Endodermal cell (in vitro differentiated cells): ENCODE measurements at places on chromosomes 1 and 21. TPM values are rescaled to one million over a fixed set of nuclear protein-coding genes. Genes with fewer than 3 reads are reported as not detected.

FCRL4 gene
- not detected in 2 replicates for total RNA-seq

GRCh38 chr1:19988267-19989006, 9.0 kb upstream of the PLA2G2A start:
- no peak overlapping the region for H3K4me3 ChIP-seq
- H3K4me1 ChIP-seq = no peaks in the 10 kb centered on the region
- no peaks in the 10 kb centered on the region for H3K36me3 ChIP-seq
- no peak for DNase-seq

ASTN1 gene
- total RNA-seq = 0.70 and 0.95 TPM in 2 replicates

GRCh38 chr1:173393659-173394000, 83.5 kb upstream of the PRDX6 start:
- no peak overlapping the region for H3K27ac ChIP-seq
- no peak for DNase-seq
- H3K27me3 ChIP-seq = no peaks in the 10 kb centered on the region
- H3K4me1 ChIP-seq = no peaks in the 10 kb centered on the region

PADI2 gene
- total RNA-seq = 2.0 TPM in 2 replicates

PADI3 gene
- 0.33 to 0.34 TPM in 2 of 3 replicates, not detected in the other for total RNA-seq

DNA sequence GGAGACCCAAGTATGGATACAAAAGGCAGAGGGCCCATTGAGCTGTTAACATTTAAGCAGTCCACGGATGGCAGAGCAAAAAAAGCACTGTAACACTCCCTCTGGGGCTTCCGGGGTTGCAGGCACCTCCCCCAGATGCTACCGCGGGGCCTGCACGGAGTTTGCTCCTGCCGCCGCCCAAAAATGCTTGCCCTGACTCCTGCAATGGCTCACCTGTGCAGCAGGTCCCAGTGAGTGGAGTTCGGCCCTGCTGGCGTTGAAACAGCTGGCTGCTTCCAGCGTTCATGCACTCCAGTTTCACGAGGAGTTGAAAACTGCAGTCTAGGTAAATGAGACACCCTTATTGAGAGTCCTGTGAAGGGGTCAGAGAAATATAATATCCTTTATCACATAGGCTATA, 832.8 kb downstream of the NCAM2 start:
- no peaks in the 10 kb centered on the region for H3K4me1 ChIP-seq
- H3K36me3 ChIP-seq = no peaks in the 10 kb centered on the region
- H3K27ac ChIP-seq = no peak overlapping the region
- no peaks in the 10 kb centered on the region for H3K27me3 ChIP-seq
- DNase-seq = no peak

- H3K36me3 ChIP-seq = peaks cover 52% of the 10 kb centered on the region
- no peaks in the 10 kb centered on the region for H3K27me3 ChIP-seq
- no peak overlapping the region for H3K27ac ChIP-seq
- no peak for DNase-seq
- peaks cover 3% of the 10 kb centered on the region for H3K4me1 ChIP-seq
Observed at GRCh38 chr21:26042181-26042876, 128.2 kb downstream of the APP start.

C1orf87 gene
- not detected in 3 replicates for total RNA-seq

GRCh38 chr21:24671901-24672300, 935.4 kb downstream of the MRPL39 start:
- no peaks in the 10 kb centered on the region for H3K4me1 ChIP-seq
- no peak for DNase-seq
- H3K4me3 ChIP-seq = no peak overlapping the region
- H3K27ac ChIP-seq = no peak overlapping the region

ADCY10 gene
- 0.13 and 0.18 TPM in 2 replicates for total RNA-seq

PLA2G4A gene
- 0.35 and 0.41 TPM in 2 replicates for total RNA-seq

GRCh38 chr1:153795934-153796785, 21.0 kb downstream of the SLC27A3 start:
- H3K4me1 ChIP-seq = no peaks in the 10 kb centered on the region
- H3K4me3 ChIP-seq = no peak overlapping the region
- no peak overlapping the region for H3K27ac ChIP-seq

DNA sequence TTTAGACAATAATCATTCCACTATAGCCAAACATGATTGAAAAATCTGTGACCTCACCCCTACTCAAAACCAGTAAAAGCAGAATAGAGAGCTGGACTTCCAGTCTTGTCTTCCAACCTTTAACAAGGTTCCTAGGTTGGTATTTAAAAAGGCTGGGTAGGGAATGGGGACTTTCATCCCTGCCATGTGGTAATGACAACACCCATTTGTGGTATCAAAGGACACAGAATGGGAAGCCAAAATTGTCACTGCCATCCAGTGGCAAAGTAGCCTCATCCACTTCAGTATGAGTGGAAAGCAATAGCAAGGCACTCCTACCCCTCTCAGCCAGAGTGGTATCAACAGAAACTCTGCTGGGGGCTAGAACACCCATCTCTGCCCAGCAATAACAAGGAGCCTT, 33.9 kb downstream of the UCHL5 start:
- DNase-seq = no peak
- H3K36me3 ChIP-seq = peaks cover 26% of the 10 kb centered on the region
- no peaks in the 10 kb centered on the region for H3K4me1 ChIP-seq
- no peak overlapping the region for H3K27ac ChIP-seq
- no peaks in the 10 kb centered on the region for H3K27me3 ChIP-seq

DNA sequence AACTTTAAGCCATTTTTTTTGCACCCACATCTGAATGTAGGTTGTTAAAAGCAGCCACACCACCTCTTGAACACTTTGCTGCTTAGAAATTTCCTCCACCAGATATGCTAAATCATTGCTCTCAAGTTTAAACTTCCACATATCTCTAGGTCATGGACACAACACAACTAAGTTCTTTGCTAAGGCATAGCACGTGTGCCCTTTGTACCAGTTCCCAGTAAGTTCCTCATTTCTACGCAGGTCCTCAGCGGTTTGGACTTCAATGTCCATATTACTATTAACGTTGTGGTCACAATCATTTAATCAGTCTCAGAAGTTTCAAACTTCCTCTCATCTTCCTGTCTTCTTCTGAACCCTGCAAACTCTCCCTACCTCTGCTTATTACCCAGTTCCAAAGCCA, 661.6 kb upstream of the PKN2 start:
- H3K4me1 ChIP-seq = no peaks in the 10 kb centered on the region
- DNase-seq = no peak
- no peak overlapping the region for H3K4me3 ChIP-seq
- no peaks in the 10 kb centered on the region for H3K36me3 ChIP-seq
- H3K27ac ChIP-seq = no peak overlapping the region

DNA sequence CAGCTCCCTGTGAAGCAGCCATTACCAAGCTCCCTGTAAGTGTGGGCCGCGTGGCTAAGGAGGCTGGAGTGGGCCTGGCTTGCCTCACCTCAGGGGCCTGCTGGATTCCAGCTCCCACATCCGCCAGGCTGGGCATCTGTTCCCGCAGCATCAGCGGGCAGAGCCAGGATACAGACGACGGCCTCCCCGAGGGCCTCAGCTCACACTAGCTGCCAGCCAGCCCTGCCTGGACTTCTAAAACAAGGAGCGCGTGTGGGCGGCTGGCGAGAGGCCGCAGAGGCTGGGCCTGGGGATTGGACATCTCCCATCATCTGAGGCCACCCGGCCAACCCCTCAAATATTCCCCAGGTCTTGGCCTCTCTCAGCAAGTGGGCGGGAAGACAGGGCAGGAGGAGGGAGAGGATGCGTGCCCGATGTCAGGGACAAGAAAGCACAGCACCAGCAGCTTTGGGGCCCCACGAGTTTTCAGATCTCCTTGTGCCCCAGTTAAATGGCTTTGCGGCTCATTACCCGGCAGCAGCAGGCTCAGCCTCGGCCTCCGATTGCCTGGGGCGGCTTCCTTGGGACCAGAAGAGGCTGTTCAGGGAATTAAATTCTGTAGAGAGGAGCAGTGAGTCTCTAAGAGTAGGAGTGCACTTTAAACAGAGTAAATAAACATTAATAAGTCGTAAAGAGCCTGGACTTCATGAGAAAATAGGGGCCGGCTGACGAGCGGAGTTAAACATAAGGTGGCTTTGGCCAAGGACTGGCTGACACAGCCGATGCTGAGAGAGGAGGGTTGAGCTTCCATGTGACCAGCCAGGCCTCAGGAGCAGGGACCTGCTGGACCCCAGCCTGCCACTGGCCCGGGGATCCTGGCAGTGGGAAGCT, 208.9 kb upstream of the C1orf174 start:
- no peaks in the 10 kb centered on the region for H3K4me1 ChIP-seq
- no peak for DNase-seq
- H3K36me3 ChIP-seq = no peaks in the 10 kb centered on the region
- no peaks in the 10 kb centered on the region for H3K27me3 ChIP-seq
- H3K4me3 ChIP-seq = no peak overlapping the region

- no peak overlapping the region for H3K4me3 ChIP-seq
- no peak for DNase-seq
- no peak overlapping the region for H3K27ac ChIP-seq
- H3K36me3 ChIP-seq = peaks cover 22% of the 10 kb centered on the region
- H3K27me3 ChIP-seq = no peaks in the 10 kb centered on the region
Observed at GRCh38 chr1:89538361-89538760, 13.7 kb downstream of the LRRC8B start.

CLCA4 gene
- not detected in 3 replicates for total RNA-seq

LYPLAL1 gene
- total RNA-seq = 27.6 and 28.9 TPM in 2 replicates

- H3K27ac ChIP-seq = no peak overlapping the region
- no peaks in the 10 kb centered on the region for H3K27me3 ChIP-seq
- no peak overlapping the region for H3K4me3 ChIP-seq
- peaks cover 10% of the 10 kb centered on the region for H3K4me1 ChIP-seq
- no peak for DNase-seq
Observed at GRCh38 chr1:153649863-153650235, 8.7 kb upstream of the SNAPIN start.

CZIB gene
- total RNA-seq = 60.3 and 64.4 TPM in 2 replicates

- H3K27ac ChIP-seq = no peak overlapping the region
- no peak for DNase-seq
- H3K4me3 ChIP-seq = no peak overlapping the region
- H3K27me3 ChIP-seq = no peaks in the 10 kb centered on the region
- no peaks in the 10 kb centered on the region for H3K36me3 ChIP-seq
Observed at GRCh38 chr1:78035121-78035520, 10.6 kb upstream of the GIPC2 start.

- no peak overlapping the region for H3K27ac ChIP-seq
- H3K4me1 ChIP-seq = no peaks in the 10 kb centered on the region
- no peak overlapping the region for H3K4me3 ChIP-seq
- DNase-seq = no peak
Observed at GRCh38 chr1:61670016-61670415, 54.9 kb downstream of the TM2D1 start.

MRTO4 gene
- total RNA-seq = 16.8 to 37.7 TPM (median 33.3 TPM) in 3 replicates

TMEM240 gene
- total RNA-seq = 6.8 and 6.9 TPM in 2 replicates

DNA sequence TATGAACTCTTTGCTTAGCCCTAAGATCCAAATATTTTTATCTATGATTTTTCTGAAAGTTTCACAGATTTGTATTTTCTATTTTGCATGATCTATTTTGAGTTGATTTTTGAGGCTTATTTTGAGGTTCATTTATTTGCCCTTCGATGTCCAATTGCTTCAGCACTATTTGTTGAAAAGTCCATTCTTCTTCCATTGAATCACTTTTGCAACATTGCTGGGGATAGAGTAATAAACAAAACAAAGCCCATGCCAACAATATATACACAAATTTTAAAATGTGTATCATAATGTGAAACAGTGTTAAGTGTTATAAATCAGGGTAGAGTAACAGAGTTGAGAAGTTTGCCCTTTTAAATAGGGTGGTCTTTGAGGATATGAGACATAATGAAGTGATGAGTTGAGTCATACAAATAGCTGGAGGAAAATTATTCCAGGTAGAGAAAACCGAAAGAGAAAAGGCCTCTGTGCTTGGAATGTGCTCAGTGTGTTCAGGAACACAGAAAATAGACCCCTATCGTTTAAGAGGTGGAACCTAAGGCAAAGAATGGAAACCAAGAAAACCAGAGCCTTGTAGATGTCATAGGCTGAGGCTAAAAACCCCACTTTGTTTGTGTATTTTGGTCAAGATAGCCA, 172.7 kb upstream of the NR5A2 start:
- no peak for DNase-seq
- no peak overlapping the region for H3K27ac ChIP-seq
- no peak overlapping the region for H3K4me3 ChIP-seq
- H3K4me1 ChIP-seq = peaks cover 3% of the 10 kb centered on the region

DNA sequence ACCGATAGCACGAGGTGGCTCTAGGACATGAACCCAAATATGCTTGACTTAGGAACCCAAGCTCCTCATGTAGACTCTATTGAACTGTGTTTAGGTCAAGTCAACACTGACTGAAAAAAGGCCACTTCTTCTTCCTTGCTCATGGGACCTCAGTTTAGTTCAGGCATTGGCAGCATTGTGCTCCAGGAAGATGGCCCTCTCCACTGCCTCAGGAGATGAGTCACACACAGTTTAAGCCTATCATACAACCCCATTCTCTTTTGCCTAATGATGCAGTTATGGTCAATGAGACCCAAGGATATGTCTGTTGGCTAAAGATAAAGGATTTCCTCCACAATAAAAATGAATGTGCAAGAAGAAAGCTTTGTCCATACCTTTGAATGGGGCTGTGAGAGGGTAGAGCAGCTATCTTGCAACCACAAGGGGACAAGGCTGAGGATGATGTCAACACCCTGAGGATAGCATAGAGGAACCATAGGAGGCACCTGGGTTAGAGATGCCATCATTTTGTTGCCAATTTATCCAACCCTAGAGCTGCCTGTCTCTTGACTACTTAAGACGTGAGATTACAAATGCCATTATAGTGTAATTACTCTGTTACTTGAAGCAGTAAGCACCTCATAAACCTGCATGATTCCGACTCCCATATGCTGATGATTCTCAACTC, 3.0 kb upstream of the TRIM63 start:
- peaks cover 5% of the 10 kb centered on the region for H3K4me1 ChIP-seq
- DNase-seq = no peak
- no peak overlapping the region for H3K27ac ChIP-seq
- no peaks in the 10 kb centered on the region for H3K36me3 ChIP-seq

DNA sequence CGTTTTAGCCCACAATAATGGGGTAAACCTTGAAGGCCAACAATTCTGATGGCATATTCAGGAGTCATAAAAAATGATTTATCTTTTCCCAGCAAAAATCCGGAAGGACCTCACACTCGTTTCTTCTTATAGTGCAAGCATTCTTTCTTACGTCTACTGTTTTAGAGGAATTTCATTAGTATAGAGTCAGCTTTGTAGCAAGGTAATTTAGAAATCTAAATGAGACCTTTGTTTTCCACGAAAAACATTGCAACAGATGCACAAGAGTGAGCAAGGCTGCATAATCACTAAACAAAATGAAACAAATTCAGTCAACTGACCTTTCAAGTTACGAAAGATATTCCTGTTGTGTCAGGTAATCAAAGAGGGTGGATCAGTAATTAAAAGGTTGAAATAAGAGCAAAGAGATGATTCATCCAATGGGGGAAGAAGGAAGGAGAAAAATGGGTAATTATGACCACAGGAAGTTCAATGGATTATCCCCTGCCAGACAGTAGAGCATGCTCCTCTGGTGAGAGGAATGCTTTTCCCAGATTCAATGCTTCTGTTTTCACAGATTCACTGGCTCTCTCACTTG, 560 bp upstream of the CSDE1 start:
- peaks cover 13% of the 10 kb centered on the region for H3K36me3 ChIP-seq
- H3K27ac ChIP-seq = no peak overlapping the region
- no peaks in the 10 kb centered on the region for H3K27me3 ChIP-seq
- H3K4me3 ChIP-seq = peak overlapping the region; percentile 93
- no peak for DNase-seq

GRCh38 chr1:161200992-161201835, 953 bp upstream of the NDUFS2 start:
- peaks cover 18% of the 10 kb centered on the region for H3K4me1 ChIP-seq
- peak; percentile 63 for DNase-seq
- H3K27me3 ChIP-seq = no peaks in the 10 kb centered on the region
- no peak overlapping the region for H3K4me3 ChIP-seq
- H3K36me3 ChIP-seq = peaks cover 29% of the 10 kb centered on the region

- no peaks in the 10 kb centered on the region for H3K27me3 ChIP-seq
- peaks cover 37% of the 10 kb centered on the region for H3K36me3 ChIP-seq
- no peak overlapping the region for H3K27ac ChIP-seq
- no peak overlapping the region for H3K4me3 ChIP-seq
- H3K4me1 ChIP-seq = peaks cover 16% of the 10 kb centered on the region
Observed at GRCh38 chr1:36372617-36373016, 13.1 kb downstream of the STK40 start.
